ENCODE measurements at places on chromosomes 12 and 14.

- peak; percentile 64 for ATAC-seq
Measured at GRCh38 chr12:53221203-53222080, 10.6 kb downstream of the RARG start.

DNA sequence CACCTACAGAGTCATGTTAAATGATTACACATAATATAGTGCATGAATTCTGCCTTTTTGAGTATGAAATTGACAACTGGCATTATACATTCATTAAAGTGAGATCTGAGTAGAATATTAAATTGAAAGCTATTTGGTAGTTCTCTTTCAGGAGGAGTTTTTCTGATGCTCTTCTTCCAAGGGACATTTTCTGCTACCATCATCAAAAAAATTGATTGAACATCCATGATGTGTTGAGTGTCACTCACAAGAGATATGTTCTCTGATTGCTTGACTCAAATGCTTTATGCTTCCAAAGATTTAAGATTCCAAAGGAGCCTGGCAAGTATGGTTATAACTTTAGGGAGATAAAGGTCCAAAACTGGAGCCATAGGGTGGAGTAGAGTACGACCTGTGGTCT, 64.9 kb downstream of the AKAP6 start:
- ATAC-seq: no peak

- no peak for ATAC-seq
Measured at GRCh38 chr12:22874151-22874550, 249.2 kb downstream of the ETNK1 start.

GRCh38 chr14:23481362-23481970, 12.0 kb downstream of the NGDN start:
- no peak for ATAC-seq

DNA sequence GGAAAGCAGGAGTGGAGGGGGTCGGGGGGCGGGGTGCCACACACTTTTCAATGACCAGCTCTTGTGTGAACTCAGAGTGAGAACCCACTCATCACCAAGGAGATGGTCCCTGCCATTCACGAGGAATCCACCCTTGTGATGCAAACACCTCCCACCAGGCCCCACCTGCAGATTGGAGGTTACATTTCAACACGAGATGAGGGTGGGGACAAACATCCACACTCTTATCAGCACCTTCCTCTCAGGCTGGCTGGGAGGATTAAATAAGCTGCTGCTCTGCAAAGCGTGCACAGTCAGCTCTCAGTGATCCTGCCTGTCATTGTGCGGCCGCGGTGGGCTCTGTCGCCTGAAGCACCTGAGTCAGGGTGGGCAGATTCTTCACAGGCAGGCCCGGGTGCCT, 39.7 kb downstream of the AACS start:
- no peak for ATAC-seq

All from gastroesophageal sphincter (tissue), 4 donors.